ENCODE measurements at places on chromosomes 12 and 14.

GRCh38 chr12:116076399-116076798 is 201.1 kb downstream of the MED13L start:
- no peak for DNase-seq

GRCh38 chr14:102584871-102585869 is 7.3 kb upstream of the RCOR1 start:
- no peak for DNase-seq

DNA sequence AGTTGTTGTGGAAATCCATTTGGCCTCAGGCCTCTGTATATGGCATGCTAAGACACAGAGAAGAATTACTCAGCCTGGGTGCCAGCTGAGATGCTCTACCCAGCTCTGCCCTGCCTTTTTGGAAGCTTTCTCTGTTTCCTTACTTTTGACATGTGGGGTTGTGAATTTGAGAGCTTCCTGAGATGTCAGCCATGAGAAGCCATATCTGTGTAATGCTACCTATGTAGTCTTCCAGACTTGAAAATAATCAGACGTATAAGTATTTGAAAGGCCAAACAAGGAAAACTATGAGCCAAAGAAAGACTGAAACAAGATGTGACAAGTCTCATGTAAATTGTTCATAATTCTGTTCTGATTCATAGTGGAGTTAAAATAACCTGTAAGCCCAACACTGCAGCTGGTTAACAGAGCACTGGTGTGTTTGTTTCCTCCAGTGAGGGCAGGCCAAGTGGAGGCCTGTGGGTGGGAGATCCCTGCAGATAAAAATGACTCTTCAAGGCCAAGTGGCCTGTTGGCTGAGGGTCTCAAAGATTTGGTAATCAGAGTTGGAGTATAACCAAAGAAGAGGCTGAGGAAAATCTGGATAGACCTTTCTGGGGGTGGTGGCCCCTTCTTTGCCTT is 94.0 kb downstream of the TMX1 start:
- DNase-seq: peak; percentile 64

GRCh38 chr12:24522736-24523135 is 426.2 kb downstream of the BCAT1 start:
- DNase-seq: no peak

DNA sequence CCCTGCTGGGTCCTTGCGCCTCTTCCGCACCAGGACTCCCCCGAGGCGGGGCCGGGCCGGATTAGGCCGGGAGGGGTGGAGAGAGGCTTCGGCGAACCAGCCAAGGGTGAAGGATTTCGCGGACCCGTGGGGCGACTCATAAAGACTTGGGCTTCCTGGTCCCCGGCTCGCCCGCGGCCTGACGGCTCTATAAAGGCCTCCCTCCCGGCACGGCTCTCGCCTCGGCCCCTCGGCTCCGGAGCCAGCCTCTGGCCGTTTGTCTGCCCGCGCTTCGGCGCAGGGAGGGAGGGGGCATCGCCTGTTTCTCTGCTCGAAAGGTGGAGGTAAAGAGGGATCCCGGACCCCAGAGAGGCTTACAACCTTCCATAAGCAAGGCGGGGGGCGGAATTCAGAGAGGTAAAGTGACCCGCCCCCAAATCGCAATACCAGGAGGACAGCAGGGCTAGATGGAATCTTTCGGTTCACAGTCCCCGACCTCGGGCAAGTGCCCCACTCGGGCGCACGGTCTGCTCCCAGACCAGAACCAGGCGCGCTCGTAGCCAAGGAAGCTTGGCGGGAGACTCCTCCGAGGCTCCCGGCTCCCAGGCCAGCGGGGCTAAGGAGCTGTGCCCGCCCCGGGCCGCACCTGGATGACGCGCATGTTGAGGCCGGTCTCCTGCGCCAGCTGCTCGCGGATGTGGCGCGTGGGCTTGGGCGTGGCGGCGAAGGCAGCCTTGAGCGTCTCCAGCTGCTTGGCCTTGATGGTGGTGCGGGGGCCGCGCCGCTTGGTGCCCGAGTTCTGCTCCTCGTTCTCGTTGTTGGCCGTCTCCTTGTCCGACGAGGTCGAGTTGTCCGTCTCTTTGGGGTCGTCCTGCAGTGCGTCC is 3.9 kb downstream of the LHX5 start:
- no peak for DNase-seq

GRCh38 chr14:24534286-24534685 is 26.2 kb upstream of the CMA1 start:
- DNase-seq: no peak

DNA sequence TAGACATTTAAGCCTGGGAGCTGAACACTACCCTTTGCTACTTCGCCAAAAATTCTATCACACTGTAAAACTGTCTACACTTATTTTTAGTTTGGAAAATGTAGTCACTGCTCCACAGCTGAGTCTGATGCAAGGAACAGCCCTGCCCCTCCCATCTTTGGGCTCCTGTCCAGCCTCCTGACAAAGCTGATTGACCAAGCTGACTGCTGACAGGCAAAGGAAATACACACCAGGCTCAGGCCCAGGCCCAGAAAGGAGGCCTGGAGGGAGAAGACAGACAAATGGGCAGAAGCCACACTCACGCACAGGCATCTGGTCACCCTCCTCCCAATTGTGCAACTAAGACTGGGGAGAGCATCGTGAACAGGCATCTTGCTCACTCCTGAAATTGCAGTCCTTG is 55.3 kb downstream of the ISCA2 start:
- peak; percentile 38 for DNase-seq

DNA sequence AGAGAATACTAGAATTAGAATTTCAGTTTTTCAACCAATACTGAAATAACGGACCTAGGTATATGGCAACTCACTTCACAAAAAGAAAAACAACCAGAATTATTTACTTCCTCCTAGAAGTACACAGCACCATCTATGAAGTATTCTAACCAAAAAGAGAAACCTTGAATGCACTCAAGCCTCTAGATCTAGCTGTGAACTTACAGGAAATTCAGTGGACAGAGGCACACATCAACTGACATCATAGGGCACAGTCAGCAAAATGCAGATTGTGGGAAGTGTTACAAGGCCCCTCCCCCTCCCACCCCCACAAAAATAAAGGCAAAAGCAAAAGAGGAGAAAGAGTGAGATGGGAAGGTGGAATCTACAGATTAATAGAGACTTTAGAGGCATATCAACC is 102.4 kb downstream of the TMTC1 start:
- DNase-seq: no peak

GRCh38 chr12:114982760-114983159 is 298.8 kb upstream of the TBX3 start:
- DNase-seq: no peak

DNA sequence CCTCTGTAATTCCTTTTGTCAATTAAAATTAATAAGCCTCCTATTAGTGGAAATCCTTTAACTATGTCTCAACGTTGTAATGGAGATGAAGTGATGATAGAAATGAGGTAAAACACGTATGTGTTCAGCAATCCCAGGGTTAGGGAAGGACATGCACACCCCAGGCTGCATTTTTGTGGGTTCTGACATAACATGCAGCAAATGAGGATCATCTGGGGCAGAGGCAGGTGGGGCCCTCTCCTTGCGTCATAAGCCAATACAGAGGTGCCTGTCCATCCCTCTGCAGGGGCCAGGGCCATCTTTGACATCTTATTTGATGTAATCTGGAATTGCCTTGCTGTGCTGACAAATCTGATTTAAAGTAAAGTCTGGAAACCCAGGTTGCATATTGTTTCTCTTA is 73.2 kb downstream of the MYRFL start:
- peak; percentile 46 for DNase-seq

- no peak for DNase-seq
These were observed 131.9 kb downstream of the SMOC1 start for GRCh38 chr14:70011098-70011497.

- DNase-seq: no peak
These were observed 250.4 kb downstream of the TMTC2 start for GRCh38 chr12:82937151-82937550.

GRCh38 chr14:62420847-62421246 is 624.4 kb downstream of the KCNH5 start:
- no peak for DNase-seq

- no peak for DNase-seq
These were observed 69.6 kb downstream of the MGST1 start for GRCh38 chr12:16417058-16417457.

Measured in IMR-90 (cell line).